Tibial nerve (tissue), 4 donors: ENCODE measurements at places on chromosomes 1 and 21. TPM values are rescaled to one million over a fixed set of nuclear protein-coding genes. Genes with fewer than 3 reads are reported as not detected.

TSPEAR gene
- not detected for total RNA-seq

DISP3 gene
- total RNA-seq, result not detected

PRDM16 gene
- 12.2 TPM for total RNA-seq

PGBD5 gene
- 2.7 TPM for total RNA-seq

GRCh38 chr21:45613881-45614280 is 29.6 kb upstream of the PCBP3 start:
- H3K4me3 ChIP-seq, result no peak overlapping the region
- H3K36me3 ChIP-seq, result no peaks in the 10 kb centered on the region
- H3K27ac ChIP-seq, result no peak overlapping the region

DNA sequence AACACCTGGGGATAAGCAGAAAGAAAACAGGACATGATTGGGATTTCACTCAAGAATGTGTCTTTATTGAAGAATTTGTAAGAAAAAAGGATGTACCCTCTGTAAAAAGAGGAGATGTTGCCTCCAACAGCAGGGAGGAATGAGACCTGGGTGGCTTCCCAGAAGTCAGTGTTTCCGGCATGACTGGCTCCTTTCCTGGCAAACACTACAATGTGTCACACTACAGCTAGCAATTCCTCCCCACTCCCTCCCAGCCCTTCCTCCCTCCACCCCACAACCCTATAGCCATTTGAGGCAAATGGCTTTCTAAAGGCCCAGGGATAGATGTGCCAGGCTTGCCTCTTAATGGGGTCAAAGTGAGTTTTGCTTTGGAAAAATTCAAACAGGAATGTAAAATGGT is 11.5 kb upstream of the COL8A2 start:
- no peak overlapping the region for H3K4me3 ChIP-seq

GRCh38 chr1:17527036-17527914 is 12.2 kb upstream of the ARHGEF10L start:
- H3K4me3 ChIP-seq, result no peak overlapping the region
- DNase-seq, result no peak
- H3K27me3 ChIP-seq, result no peaks in the 10 kb centered on the region
- H3K27ac ChIP-seq, result no peak overlapping the region

DNA sequence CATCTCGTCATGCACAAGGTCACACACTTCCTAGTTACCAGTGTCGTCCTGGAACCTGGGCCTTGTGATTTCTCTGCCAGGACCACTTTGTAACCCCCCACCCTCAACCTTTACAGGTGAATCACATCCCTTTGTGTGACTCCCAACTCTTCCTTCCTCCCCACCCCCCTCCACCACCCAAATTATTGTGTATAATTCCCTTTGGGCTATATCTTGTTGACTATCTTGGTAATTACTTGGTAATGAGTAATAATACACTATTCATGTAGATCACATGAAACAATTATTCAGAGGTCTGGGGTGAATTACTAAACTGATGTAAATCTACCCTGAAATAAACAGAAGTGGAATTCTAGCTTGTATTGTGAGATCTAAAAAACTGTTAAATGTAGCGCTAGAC is 1.7 kb downstream of the KCNK1 start:
- H3K27me3 ChIP-seq, result peaks cover 34% of the 10 kb centered on the region
- DNase-seq, result no peak
- H3K27ac ChIP-seq, result no peak overlapping the region

- H3K4me1 ChIP-seq, result peaks cover 6% of the 10 kb centered on the region
- no peak overlapping the region for H3K4me3 ChIP-seq
- no peak for DNase-seq
- H3K27me3 ChIP-seq, result no peaks in the 10 kb centered on the region
- no peaks in the 10 kb centered on the region for H3K36me3 ChIP-seq
- H3K27ac ChIP-seq, result no peak overlapping the region
Measured at GRCh38 chr1:20792196-20792595, 5.1 kb upstream of the HP1BP3 start.

- peaks cover 15% of the 10 kb centered on the region for H3K4me1 ChIP-seq
- no peak for DNase-seq
- H3K4me3 ChIP-seq, result no peak overlapping the region
- H3K36me3 ChIP-seq, result no peaks in the 10 kb centered on the region
- peaks cover 4% of the 10 kb centered on the region for H3K27me3 ChIP-seq
Measured at GRCh38 chr1:23533246-23534023, 2.4 kb upstream of the E2F2 start.

GRCh38 chr1:232223887-232224286 is 406.0 kb downstream of the SIPA1L2 start:
- no peak overlapping the region for H3K4me3 ChIP-seq
- H3K36me3 ChIP-seq, result no peaks in the 10 kb centered on the region
- H3K27me3 ChIP-seq, result no peaks in the 10 kb centered on the region
- H3K27ac ChIP-seq, result no peak overlapping the region
- no peak for DNase-seq

GRCh38 chr1:77355010-77355409 is 73.2 kb downstream of the AK5 start:
- DNase-seq, result no peak
- H3K4me3 ChIP-seq, result no peak overlapping the region
- no peaks in the 10 kb centered on the region for H3K27me3 ChIP-seq
- H3K4me1 ChIP-seq, result no peaks in the 10 kb centered on the region

DNA sequence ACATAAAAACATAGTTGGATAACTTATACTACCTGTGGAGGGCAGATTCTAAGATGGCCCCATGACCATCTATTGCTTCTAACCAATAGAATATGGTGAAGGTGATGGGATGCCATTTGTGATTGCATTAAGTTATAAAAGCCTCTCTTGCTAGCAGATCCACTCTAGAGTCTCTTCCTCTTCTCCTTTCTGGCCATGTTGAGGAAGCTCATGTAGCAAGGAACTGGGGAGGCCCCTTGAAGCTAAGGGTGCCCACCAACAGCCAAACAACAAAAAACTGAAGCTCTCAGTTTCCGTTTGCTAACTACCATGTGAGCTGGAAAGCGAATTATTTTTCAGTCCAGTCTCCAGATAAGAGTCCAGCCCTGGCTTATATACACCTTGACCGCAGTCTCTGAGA is 16.0 kb upstream of the AGO1 start:
- DNase-seq, result no peak
- H3K27me3 ChIP-seq, result no peaks in the 10 kb centered on the region
- H3K36me3 ChIP-seq, result no peaks in the 10 kb centered on the region
- H3K4me1 ChIP-seq, result no peaks in the 10 kb centered on the region
- H3K4me3 ChIP-seq, result no peak overlapping the region

- no peaks in the 10 kb centered on the region for H3K4me1 ChIP-seq
- no peaks in the 10 kb centered on the region for H3K27me3 ChIP-seq
- no peak for DNase-seq
- no peak overlapping the region for H3K4me3 ChIP-seq
- no peaks in the 10 kb centered on the region for H3K36me3 ChIP-seq
- H3K27ac ChIP-seq, result no peak overlapping the region
Measured at GRCh38 chr1:119590393-119590792, 57.7 kb downstream of the ZNF697 start.

GRCh38 chr1:161720422-161720821 is 922 bp upstream of the FCRLB start:
- no peaks in the 10 kb centered on the region for H3K36me3 ChIP-seq
- DNase-seq, result no peak
- H3K4me3 ChIP-seq, result no peak overlapping the region
- H3K4me1 ChIP-seq, result peaks cover 2% of the 10 kb centered on the region
- peaks cover 4% of the 10 kb centered on the region for H3K27me3 ChIP-seq

GRCh38 chr1:19647643-19648042 is 3.5 kb downstream of the NBL1 start:
- H3K27me3 ChIP-seq, result no peaks in the 10 kb centered on the region
- H3K36me3 ChIP-seq, result no peaks in the 10 kb centered on the region
- H3K4me3 ChIP-seq, result no peak overlapping the region
- no peak for DNase-seq
- H3K27ac ChIP-seq, result no peak overlapping the region
- H3K4me1 ChIP-seq, result peaks cover 39% of the 10 kb centered on the region

DNA sequence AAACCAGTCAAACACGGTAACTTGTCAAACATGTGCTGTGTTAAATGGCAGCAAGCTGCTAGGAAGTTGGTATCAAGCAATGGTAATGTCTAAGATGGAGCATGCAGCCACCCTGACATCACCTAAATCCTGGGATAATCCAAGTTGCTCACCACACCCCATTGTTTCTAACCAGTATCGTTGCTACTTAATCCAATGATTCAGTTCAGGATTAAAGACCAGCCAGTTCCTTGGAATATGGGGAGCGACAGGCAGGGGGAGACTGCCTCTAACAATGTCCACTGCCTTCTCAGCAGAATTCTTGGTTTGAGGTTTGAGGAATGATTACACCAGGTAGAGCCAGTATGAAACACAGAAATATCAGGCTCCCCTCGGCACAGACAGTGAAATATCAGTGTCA is 122.1 kb upstream of the IFFO2 start:
- H3K36me3 ChIP-seq, result peaks cover 100% of the 10 kb centered on the region
- peaks cover 5% of the 10 kb centered on the region for H3K4me1 ChIP-seq
- no peaks in the 10 kb centered on the region for H3K27me3 ChIP-seq
- H3K4me3 ChIP-seq, result no peak overlapping the region
- H3K27ac ChIP-seq, result no peak overlapping the region

DNA sequence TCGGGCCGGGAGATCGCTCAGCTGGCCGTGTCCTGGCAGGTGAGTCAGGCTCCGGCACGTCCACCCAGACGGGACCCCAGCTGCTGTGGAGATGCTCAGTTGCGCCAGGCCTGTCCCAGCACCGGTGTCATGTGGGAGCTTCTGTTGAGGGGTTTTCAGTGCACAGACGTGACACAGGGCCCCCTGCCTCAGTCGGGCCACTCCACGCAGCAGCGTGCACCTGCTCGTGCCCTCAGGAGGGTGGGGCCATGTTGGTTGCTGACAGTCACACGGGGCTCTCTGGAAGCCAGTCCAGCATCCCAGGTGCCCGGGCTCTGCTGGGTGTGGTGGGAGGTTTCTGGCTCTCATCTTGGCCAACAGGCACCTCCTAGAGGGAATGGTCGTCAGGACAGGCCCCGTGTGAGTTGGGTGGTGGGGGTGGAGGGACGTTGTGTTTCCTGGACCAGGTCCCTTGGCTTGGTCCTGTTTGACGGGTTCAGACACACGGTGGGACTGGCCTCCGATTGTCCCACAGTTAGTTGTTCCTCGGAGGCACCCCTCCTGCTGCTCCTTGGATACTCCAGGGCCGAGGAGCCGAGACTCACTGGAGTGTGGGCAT is 19.2 kb downstream of the ATAD3B start:
- H3K36me3 ChIP-seq, result peaks cover 100% of the 10 kb centered on the region
- H3K4me1 ChIP-seq, result no peaks in the 10 kb centered on the region
- no peaks in the 10 kb centered on the region for H3K27me3 ChIP-seq

GRCh38 chr21:16078382-16078781 is 348.6 kb downstream of the USP25 start:
- H3K36me3 ChIP-seq, result no peaks in the 10 kb centered on the region
- H3K4me3 ChIP-seq, result no peak overlapping the region
- H3K4me1 ChIP-seq, result no peaks in the 10 kb centered on the region
- H3K27me3 ChIP-seq, result no peaks in the 10 kb centered on the region
- H3K27ac ChIP-seq, result no peak overlapping the region
- DNase-seq, result no peak

- no peak for DNase-seq
- H3K36me3 ChIP-seq, result no peaks in the 10 kb centered on the region
- no peak overlapping the region for H3K4me3 ChIP-seq
- H3K27me3 ChIP-seq, result no peaks in the 10 kb centered on the region
- H3K27ac ChIP-seq, result no peak overlapping the region
- peaks cover 7% of the 10 kb centered on the region for H3K4me1 ChIP-seq
Measured at GRCh38 chr1:219553934-219554502, 58.9 kb downstream of the ZC3H11B start.

- no peaks in the 10 kb centered on the region for H3K27me3 ChIP-seq
- H3K36me3 ChIP-seq, result no peaks in the 10 kb centered on the region
- DNase-seq, result no peak
- H3K4me1 ChIP-seq, result no peaks in the 10 kb centered on the region
- H3K4me3 ChIP-seq, result no peak overlapping the region
Measured at GRCh38 chr1:162680419-162681121, 48.3 kb downstream of the DDR2 start.

DNA sequence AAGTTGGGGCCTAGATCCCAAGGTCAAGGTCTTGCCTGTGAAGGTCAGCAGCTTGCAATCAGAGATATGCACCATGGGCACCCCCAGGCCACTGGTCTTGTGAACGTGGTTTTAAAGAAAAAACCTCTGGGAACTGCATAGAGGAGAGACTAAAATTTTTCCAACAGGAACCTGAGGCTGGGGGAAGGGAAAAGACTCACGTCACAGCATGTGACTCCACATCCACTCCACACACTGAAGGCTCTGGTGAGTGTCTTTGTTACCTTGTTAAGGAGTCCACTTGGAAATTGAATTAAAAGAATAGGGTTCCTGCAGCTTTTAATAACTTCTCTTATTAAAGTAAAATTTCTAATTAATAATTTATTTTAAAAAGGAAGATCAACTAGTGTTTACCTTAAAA is 224.9 kb downstream of the DAB1 start:
- no peaks in the 10 kb centered on the region for H3K27me3 ChIP-seq
- no peak overlapping the region for H3K27ac ChIP-seq
- H3K4me3 ChIP-seq, result no peak overlapping the region
- no peaks in the 10 kb centered on the region for H3K36me3 ChIP-seq

GRCh38 chr1:30915491-30916230 is 7.1 kb upstream of the SDC3 start:
- H3K36me3 ChIP-seq, result no peaks in the 10 kb centered on the region
- no peak for DNase-seq
- no peak overlapping the region for H3K27ac ChIP-seq
- no peak overlapping the region for H3K4me3 ChIP-seq
- H3K27me3 ChIP-seq, result no peaks in the 10 kb centered on the region

DNA sequence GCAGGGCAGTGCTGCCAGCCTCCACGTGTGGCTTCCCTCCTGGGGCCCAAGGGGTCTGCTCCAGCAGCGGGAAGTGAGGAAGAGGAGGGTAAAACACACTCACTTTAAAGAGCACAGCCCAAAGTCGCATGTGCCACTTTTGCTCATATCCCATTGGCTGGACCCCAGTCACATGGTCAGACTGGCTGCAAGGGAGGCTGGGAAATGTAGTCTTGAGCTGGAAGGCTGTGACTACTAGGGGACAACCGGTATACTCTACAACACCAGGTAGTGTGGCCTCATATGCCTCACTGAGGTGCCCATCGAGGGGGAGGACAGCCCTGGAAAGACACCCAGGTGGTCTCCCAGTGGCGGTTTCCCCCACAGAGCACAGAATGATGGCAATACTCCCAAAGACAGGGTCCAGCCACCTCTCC is 45.2 kb downstream of the CAMK2N1 start:
- no peaks in the 10 kb centered on the region for H3K27me3 ChIP-seq
- DNase-seq, result no peak
- H3K27ac ChIP-seq, result no peak overlapping the region
- no peaks in the 10 kb centered on the region for H3K36me3 ChIP-seq
- H3K4me1 ChIP-seq, result no peaks in the 10 kb centered on the region
- no peak overlapping the region for H3K4me3 ChIP-seq
